Brain pericyte (primary cell): ENCODE measurements at places on chromosomes 3 and 15.

DNA sequence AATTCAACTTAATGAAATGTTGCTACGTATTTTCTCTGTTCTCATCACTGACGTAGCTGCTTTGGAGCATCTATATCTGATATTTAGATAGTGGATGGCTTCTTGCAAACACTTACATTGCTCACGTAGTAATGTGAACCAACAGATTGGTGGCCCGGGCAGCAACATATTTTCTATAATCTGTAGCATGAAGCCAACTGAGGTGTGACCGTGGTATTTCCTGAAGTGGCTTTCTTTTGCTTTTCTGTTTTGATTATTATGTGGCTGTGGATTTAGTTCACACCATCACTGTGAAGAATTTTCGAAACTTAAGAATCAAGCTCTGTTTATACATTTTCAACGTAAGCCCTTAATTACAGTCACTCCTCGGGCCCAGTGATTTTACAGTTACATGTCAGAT lies 288.5 kb downstream of the LPP start:
- DNase-seq: no peak

GRCh38 chr3:177517906-177518305 lies 320.6 kb upstream of the TBL1XR1 start:
- DNase-seq: no peak

- no peak for DNase-seq
Measured at GRCh38 chr3:15271030-15271429, 61.4 kb downstream of the SH3BP5 start.

DNA sequence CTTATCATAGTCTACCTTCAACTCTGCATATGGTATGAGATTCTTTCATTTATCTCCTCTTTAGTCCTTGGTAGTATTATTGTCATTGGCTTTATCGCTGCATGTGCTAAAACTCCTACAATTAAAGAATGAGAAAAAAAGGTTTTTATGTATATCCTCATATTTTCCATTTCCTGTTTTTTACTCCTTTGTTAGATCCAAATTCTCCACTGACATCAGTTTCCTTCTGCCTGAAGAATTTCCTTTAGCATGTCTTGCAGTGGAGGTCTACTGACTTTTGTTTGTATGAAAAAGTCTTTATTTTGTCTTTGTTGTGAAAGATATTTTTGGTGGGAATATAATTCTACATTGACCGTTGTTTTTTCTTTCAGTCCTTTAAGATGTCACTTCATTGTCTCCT lies 81.0 kb upstream of the TNIK start:
- no peak for DNase-seq

GRCh38 chr3:120459196-120459595 lies 8.4 kb upstream of the FSTL1 start:
- no peak for DNase-seq

- no peak for DNase-seq
Measured at GRCh38 chr3:128226795-128227395, 73.6 kb downstream of the EEFSEC start.

GRCh38 chr3:100045696-100046095 lies 68.6 kb downstream of the FILIP1L start:
- peak; percentile 84 for DNase-seq

DNA sequence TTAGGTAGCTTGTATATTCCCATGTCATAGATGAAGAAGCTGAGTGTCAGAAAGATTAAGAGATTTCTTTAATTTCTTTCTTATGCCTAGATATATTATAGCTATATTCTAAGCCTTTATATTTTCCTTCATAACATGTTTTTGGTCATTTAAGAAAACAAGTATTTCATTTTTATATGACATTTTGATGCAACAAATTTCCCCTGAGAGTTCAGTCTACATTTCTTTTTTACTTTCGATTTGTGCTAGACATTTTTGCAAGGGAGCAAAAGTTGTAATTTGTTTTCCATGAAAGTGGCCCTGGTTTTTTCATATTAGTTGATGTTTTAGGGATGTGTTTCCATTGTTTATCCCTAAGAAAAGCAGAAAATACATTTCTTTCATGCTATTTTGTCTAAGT lies 344.9 kb downstream of the NLGN1 start:
- DNase-seq: no peak

DNA sequence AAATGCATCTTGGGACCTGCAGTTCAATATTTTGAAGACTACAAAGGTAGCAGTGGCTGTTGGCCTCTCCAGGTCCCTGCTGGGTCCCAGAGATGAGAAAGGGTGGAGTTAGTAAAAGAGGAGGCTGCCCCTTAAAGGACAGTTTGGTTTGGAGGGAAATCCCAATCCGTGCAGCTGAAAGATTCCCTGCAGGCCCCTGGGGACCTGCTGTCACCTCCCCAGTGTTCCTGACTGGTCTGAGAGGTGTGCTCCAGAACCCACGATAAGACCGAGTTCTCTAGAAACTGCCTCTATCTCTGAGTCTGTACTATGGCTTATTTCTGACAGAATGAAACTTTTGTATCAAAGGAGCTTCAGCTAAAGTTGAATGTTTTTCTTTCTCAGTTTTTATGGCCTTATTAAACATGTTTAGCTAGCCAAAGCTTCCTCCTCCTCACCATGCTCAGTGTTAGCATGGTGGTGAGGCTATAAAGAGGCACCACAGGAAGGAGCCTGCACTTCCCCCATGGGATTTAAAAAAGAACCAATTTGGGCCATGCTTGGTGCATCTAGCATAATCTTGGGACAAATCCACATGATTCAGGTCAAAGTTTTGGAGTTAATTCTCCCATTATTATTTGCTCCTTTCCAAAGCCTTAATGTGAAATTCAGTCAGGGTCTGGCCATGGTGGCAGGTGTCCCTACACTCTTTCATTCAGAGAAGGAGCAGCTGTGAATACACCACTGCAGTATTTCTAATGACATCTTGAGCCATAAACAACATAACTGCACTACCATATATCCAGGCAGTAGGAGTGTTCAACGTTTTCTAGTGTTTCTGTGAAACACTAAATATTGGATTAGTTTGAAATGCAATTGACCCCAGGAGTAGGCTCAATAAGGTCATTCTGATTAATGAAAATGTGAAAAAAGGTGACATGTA lies 74.4 kb downstream of the ATP1B3 start:
- DNase-seq: no peak

DNA sequence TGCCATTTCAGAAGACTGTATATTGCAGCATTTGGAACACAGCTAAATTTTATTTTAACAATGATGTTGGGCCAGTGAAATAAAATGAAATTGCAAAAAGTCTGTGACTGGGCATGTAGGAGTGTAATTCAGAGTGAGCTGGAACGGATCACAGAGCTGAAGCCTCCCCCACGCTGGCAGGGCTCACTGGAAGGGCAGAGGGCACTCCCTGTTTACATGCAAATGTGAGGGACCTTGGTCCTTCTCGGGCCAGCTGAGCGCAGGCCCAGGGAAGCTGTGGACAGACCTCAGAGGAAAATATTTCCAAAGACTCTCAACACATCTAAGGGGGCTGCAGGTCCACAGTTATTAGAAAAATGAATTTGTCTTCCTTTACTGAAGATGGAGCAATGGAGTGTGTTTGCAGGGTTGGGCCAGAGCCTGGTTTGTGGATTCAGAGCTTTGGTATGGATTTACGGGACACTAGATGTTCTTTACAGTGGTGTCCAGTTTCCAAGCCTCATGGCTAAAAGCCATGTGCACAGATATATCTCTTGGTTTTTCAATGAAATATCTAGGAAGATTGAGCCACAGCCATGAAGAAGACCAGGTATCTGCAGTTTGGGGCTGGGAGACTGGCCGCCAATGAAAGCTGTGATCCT lies 32.0 kb downstream of the TRPM1 start:
- no peak for DNase-seq

- DNase-seq: no peak
Measured at GRCh38 chr15:92621972-92622533, 33.5 kb downstream of the FAM174B start.

DNA sequence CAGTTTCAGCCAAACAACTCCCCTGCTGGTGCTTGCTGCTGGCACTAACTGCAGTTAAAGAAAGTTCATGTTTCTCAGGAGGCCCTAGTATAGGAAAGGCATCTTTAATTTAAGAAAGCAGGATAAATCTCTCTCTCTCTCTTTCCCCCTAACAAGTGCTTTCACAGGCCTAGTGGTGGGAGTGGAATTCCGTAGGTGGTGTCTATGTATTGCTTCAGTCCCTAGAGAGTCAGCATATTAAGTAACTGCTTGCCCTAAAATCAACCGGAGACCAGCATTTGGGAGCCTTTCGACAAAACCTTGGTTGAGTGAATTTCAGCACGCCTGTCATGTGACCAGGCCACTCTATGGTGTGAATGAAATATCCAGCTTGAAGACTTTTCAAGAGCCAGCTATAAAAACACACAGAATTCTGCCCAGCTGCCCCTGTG lies 169.2 kb upstream of the TGFBR2 start:
- DNase-seq: peak; percentile 80

GRCh38 chr15:52783929-52784798 lies 6.0 kb downstream of the ONECUT1 start:
- no peak for DNase-seq

- DNase-seq: no peak
Measured at GRCh38 chr15:39807791-39808190, 25.1 kb upstream of the FSIP1 start.

GRCh38 chr15:31954374-31955172 lies 75.7 kb upstream of the CHRNA7 start:
- DNase-seq: no peak

DNA sequence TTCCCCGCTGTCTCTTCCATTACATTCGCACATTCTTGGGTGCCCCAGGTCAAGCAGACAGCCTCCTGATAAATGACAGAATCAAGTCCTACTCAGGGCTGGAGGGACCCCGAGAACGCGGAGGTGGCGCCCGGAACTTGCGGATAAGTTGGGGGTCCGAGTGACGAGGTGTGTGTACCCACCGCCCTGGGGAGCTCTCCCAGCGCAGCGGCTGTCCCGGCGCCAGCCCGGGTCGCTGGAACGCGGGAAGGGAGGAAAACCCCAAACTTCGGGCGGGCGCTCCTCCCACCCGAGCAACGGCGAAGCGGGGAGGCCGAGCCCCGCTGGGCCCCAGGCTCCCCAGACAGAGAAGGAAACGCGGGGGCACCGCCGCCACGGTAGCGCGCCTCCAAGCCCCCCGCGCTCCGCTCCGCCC lies 550 bp downstream of the CLN6 start:
- DNase-seq: no peak

DNA sequence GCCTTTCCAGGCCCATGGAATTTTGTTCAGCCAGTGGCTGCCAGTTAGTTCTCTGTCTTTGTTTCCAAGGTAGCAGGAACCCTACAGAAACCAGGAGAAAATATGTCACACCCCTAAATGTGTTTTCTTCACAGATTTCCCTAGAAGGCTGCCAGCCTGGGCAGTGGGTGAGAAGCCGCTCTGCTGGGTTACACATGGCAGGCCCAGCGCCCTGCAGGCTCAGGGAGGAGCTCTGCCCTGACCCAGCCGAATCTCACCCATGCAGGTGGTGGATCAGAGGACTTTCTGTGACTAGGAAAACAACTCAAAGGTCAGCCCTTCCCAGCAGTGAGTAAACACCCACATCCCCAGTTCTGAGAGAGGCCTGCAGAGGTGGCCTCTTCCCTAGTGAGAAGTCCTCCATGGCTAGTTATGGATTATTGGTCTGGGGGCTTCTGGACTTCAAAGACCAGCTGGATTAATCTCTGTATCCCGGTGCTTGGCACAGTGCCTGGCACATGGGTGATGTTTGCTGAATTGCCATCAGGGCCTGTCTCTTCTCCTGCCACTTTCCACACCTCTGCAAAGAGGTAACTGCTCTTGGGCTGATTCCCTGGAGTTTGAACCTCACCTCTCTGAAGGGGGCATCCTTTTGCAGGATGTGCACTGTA lies 34.7 kb upstream of the BDH1 start:
- no peak for DNase-seq

- no peak for DNase-seq
Measured at GRCh38 chr3:108035751-108036150, 55.1 kb downstream of the CD47 start.

DNA sequence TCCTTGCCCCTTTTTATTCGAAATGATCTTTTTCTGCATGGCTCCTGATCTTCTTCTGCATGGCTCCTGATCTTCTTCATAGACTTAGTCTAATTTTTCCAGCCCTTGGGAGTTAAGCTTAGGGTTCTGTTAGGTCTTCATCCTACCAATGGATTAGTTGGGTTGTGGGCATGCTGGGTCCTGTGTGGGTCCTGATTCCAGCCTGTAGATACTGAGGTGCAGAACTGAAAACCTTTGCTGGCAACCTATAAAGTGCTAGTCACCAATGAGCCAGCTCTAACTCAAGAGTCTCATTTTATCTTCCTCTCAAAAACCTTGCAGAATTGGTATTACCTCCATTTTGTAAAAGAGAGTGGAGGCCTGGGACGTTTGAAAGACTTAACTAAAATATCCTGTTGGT lies 229.2 kb downstream of the CLSTN2 start:
- DNase-seq: no peak

GRCh38 chr3:173857154-173857553 lies 459.6 kb downstream of the NLGN1 start:
- no peak for DNase-seq

GRCh38 chr3:139252719-139253118 lies 91.1 kb upstream of the MRPS22 start:
- DNase-seq: no peak

- no peak for DNase-seq
Measured at GRCh38 chr3:97917813-97918536, 54.3 kb downstream of the RIOX2 start.

- no peak for DNase-seq
Measured at GRCh38 chr15:83873966-83874365, 220.0 kb downstream of the ADAMTSL3 start.

DNA sequence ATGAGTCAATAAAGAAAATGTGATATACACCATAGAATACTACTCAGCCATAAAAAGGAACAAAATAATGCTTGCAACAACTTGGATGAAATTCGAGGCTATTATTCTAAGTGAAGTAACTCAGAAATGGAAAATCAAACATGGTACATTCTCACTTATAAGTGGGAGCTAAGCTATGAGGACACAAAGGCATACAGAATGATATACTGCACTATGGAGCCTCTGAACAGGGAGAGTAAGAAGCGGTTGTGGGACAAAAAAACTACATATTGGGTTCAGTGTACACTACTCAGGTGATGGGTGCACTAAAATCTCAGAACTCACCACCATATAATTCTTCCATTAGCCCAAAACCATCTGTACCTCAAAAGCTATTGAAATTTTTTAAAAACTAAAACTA lies 68.8 kb upstream of the AKAP13 start:
- DNase-seq: no peak

DNA sequence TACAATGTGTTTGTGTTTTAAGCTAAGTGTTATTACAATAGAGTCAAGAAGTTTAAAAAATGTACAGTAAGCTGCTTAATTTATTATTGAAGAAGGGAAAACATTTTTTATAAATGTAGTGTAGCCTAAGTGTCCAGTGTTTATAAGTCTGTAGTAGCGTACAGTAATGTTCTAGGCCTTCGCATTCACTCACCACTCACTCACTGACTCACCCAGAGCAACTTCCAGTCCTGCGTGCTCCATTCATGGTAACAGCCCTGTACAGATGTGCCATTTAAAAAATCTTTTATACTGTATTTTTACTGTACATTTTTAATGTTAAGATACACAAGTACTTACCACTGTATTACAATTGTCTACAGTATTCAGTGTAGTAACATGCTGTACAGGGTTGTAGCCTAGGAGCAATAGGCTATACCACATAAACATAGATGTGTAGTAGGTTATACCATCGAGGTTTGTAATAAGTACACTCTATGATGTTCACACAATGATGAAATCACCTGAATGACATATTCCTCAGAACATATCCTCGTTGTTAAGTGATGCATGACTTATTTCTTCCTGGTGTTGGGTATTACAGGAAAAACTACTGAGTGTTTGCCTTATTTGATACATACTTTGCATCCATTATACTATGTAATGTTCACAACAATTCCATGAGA lies 156.6 kb upstream of the NUDT16 start:
- DNase-seq: no peak

GRCh38 chr3:56375654-56376053 lies 92.6 kb downstream of the ERC2 start:
- no peak for DNase-seq
